ENCODE measurements at places on chromosomes 12 and 14. TPM values are rescaled to one million over a fixed set of nuclear protein-coding genes. Genes with fewer than 3 reads are reported as not detected.

GRCh38 chr12:65631621-65632111 is 192.6 kb upstream of the HMGA2 start:
- peak; percentile 100 for DNase-seq

- DNase-seq, result no peak
Measured at GRCh38 chr12:8677362-8677761, 14.7 kb upstream of the MFAP5 start.

DNA sequence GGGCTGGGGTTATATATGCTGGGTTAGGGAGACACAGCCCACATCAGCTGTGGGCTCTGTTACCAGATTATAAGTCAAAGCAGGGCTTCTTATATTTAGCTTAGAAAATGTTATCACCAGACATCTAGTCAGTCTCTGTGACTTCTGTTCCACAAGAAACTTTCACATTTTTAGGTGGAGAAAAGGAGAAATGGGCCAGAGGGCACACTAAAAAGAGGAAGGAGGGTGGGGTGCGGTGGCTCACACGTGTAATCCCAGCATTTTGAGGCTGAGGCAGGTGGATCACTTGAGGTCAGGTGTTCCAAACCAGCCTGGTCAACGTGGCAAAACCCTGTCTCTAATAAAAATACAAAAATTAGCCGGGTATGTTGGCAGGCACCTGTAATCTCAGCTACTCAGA is 28.0 kb upstream of the SLC38A1 start:
- no peak for DNase-seq

The CFAP251 gene
- total RNA-seq, result 2.4 TPM

The KLRC2 gene
- total RNA-seq, result not detected

The BAG5 gene
- 78.4 TPM for total RNA-seq

The SYNE3 gene
- 0.15 TPM for total RNA-seq

The GYS2 gene
- not detected for total RNA-seq

Data from renal cortical epithelial cell (primary cell).